NCI-H526 (cell line): ENCODE measurements at places on chromosomes 6 and 20.

DNA sequence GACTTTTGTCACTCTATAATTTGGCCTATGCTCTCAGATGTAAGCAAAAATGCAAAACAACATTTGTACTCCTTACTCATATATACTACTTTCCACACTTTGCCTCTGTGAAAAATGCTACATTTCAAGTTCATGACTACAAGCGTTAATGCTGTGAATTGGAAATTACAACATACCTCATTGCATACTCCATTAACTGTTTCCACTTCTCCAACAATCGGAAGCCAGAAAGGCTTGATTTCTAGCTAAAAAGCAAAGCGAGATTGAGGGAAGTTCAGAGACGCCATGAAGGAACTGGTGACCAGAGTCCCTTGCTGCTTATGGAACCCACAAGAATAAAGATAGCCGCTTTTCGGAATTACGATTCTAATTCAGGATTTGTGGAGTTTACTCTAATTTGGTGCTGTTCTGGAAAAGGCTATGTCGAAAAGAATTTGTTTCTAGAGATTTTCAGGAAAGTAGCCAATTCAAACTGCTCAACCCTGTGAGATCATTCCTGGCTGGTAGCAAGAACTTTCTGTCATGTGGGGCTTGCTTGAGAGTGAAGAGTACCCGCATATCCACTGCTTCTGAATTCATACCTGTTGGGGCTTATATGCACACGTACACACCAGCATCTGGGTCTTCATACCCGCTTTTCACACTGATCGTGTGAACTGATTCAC lies 98.0 kb upstream of the CITED2 start:
- DNase-seq = no peak

- DNase-seq = no peak
Observed at GRCh38 chr6:74899416-74899815, 306.4 kb downstream of the COL12A1 start.

- no peak for DNase-seq
Observed at GRCh38 chr20:50368813-50369224, 141.4 kb upstream of the PTPN1 start.

- no peak for DNase-seq
Observed at GRCh38 chr6:4100655-4101054, 21.7 kb upstream of the FAM217A start.

GRCh38 chr6:22141241-22141745 lies 155.5 kb downstream of the PRL start:
- no peak for DNase-seq

- DNase-seq = no peak
Observed at GRCh38 chr6:10541591-10541990, 20.4 kb downstream of the GCNT2 start.

DNA sequence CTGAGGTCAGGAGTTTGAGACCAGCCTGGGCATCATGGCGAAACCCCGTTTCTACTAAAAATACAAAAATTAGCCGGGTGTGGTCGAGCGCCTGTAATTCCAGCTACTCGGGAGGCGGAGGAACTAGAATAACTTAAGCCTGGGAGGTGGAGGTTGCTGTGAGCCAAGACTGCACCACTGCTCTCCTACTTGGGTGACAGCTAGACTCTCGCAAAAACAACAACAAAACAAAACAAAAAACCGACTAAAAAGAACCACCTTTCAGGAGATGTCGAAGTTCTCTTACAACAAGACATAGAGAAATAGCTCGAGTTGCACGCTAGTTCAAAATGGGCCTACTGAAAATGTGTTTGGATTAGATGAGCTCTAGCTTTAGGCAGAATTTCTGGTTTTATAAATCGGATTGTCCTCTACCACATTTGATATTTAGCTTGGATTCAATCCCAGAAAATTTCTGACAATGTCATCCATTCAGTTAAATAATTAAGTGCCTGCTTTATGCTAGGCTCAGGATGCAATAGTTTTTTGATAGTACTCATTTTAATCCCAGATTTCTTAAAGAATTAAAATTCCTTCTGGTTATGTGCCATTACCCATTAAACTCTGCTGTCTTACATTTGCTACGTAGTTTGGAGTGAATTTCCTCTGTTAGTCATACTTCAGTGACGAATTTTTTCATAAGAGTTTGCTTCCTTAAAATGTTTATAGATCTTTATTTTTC lies 137.5 kb upstream of the SHLD1 start:
- no peak for DNase-seq

DNA sequence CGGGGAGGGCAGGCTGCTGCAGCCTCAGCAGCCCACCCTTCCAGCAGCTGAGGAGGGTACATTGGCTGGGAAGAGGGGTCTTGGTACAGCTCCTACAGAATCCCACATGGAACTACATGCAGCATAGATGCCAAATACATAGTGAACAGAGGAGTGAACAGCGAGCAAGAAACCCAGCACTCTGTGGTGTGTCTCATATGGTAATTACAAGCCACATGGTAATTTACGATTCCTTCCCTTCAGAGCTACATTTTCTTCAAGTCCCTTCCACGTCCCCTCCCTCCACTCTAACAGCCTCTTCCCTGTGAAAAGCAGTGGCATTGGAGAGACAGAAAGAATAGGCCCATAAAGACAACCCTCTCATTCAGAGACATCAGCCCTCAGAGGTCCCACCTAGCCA lies 167.7 kb downstream of the SYNDIG1 start:
- DNase-seq = no peak

GRCh38 chr20:41178495-41178894 lies 41.2 kb downstream of the PLCG1 start:
- no peak for DNase-seq

DNA sequence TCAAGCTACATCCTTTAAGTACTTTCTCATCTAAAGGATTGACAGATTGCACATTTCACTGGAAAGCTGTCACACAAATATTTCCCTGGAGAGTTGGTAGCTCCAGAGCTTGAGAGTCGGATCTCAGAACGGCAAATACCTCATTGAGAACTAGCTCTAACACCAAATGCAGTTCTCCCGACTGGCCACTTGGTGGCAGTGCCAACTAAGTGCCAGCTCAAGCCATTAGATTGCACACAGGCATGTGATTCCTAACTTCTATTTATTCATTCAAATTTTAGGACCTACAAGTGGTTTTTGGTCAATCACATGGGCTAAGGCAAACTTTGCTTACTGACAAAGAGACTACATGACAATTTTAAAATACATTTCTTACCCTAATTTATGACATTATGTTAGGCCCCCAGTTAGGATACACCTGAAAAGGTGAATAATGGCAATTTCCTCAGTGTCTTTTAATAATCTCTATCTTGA lies 7.9 kb upstream of the MCHR2 start:
- peak; percentile 84 for DNase-seq

- peak; percentile 22 for DNase-seq
Observed at GRCh38 chr6:116572162-116572561, 858 bp downstream of the RWDD1 start.

GRCh38 chr6:150470960-150471665 lies 102.3 kb downstream of the IYD start:
- no peak for DNase-seq

DNA sequence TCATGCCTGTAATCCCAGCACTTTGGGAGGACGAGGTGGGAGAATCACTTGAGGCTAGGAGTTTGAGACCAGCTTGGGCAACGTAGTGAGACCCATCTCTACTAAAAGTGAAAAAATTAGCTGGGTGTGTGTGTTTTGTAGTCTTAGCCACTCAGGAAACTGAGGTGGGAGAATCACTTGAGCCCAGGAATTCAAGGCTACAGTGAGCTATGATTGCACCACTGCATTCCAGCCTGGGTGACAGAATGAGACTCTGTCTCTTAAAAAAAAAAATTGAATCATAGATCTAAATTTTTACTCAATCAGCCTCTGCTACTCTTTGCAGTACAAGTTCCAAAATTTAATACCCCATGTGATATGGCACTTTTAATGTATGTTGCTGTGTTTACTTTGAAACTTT lies 121.6 kb downstream of the ARMC2 start:
- DNase-seq = no peak

DNA sequence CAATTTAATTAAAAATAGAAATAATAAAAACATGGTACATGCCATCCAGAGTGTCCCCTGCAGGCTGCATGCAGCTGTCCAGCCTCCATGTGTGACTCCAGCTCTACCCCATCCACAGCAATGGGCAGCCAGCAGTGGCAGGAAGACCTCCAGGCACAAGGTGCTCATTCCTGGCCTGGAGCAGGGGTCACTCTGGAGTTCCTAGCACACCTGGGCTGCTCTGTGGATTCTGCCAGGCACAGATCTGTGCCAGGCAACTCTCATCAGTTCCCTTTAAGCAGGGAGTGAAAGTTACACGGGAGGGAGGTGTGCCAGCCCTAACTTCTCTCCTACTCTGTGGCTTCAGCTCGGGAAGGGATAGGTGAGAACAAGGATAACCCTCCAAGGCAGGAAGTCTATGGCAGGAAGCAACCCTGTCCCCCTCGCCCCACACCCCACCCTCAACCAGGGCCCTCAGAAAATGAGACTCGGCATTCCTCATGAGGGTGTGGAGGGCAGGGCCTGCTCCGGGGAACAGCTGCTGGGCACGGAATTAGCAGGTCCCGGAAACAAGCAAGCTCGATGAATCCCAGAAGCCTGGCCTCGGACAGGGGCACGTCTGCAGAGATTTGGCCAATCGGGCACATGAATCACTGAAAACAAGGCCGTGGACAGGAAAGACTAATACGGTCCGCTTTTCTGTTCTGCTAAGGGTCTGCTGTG lies 10.0 kb downstream of the JPH2 start:
- no peak for DNase-seq

DNA sequence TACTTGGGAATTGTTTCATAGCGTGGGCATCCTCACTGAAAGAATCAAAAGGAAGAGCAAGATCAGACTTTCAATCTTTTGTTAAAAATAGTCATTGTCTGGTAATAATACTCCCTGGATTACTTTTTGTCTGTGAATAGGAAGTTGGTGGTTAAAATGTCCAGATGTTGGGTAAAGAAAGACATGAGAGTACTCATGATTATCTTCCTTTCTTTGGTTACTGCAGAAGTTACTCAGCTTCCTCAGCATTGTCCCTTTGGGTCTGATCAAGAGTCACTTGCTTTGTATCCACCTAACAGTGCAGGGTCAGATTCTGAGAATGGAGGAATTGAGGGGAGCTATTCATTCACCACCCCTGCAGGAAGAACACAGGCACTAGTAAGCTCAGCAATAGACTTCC lies 54.6 kb downstream of the RIN2 start:
- DNase-seq = no peak

- peak; percentile 63 for DNase-seq
Observed at GRCh38 chr6:392441-393390, 1.2 kb downstream of the IRF4 start.

DNA sequence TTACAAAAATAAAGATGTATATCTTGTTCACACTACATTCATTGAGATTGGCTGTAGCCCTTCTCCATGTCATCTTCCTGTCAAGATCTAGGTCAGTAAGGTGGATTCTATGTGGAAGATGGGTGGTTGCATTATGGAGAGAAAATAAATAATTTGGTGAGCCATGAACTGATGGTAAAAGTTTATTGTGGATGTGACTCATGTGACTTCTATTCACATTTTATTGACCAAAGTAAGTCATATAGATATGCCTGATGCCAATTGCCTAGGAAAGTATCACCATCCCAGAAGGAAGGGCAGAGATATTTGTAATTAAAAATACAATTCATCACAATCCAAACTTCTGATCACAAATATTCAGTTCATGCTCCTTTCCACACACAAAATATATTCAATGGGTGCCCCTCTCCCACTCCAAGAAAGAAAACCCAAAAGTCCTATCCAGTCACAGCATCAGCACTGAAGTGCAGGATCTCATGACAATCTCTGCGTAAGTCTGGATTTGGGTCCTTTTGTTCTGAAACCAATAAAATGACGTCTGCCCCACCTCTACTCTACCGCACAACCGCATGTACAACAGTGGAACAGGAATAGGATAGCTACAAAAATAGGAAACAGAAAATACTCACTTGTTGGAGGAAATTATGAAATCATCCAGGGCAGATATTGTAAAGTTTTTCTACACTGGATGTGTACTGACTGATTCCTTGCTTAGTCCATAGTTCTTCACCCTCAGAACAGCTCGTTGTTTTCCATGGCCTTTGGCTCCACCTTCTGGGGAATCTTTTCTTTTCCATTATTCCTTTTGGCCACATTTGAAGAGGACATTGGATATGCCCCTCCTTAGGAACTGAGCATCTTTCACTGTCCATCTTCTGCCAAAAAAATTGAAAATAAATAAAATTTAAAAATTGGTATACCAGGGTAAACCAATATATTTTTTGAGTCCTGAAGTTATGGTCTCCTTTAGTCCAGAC lies 16.1 kb upstream of the SLC17A3 start:
- DNase-seq = peak; percentile 73

- DNase-seq = no peak
Observed at GRCh38 chr20:31355981-31356380, 12.4 kb upstream of the DEFB118 start.

DNA sequence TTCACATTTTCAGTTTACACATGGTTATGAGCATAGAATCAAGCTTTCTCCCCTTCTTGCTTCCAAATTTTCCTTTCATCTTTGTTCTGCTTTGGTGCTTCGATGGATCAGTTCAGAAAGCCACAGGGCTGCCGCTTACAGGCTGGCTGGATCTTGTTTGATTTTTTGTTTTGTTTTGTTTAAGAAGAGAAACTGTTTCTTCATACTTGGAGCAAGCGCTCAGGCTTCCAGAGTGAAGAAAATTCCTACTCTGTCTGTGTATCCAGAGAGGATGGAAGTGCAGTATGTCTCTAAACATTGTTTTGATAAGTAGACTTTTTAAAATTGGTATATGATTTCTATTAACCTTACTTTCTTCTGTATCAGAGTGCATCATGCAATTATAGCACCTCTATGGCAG lies 66.9 kb downstream of the ARID1B start:
- DNase-seq = no peak

GRCh38 chr6:42029062-42029685 lies 21.1 kb upstream of the TAF8 start:
- DNase-seq = no peak

DNA sequence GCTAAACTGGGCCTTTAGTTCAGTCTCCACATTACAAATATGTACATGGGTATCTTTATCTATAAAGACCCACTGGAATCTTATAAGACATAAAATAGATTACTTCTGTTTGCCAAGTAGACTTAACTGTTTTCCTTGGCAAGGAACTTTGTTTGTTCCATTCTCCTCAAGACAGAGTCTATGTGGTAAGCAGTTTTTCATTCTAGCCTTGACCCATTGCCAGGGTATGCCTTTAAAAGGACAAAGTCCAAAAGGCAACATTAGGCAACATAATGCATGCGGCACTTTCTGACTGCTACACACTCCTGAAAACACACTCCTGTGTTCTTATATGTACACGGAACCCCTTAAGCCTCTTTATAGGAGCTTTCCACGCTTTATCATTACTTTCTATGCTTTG lies 20.4 kb downstream of the VNN1 start:
- no peak for DNase-seq

GRCh38 chr6:137230547-137230946 lies 11.4 kb upstream of the IFNGR1 start:
- DNase-seq = no peak

- no peak for DNase-seq
Observed at GRCh38 chr6:5707281-5708045, 299.3 kb downstream of the NRN1 start.

- no peak for DNase-seq
Observed at GRCh38 chr6:17919496-17919895, 67.9 kb downstream of the KIF13A start.

- no peak for DNase-seq
Observed at GRCh38 chr6:401239-401993, 9.9 kb downstream of the IRF4 start.

GRCh38 chr6:150380256-150380655 lies 11.4 kb downstream of the IYD start:
- no peak for DNase-seq

- DNase-seq = no peak
Observed at GRCh38 chr6:138863321-138863720, 67.4 kb downstream of the ECT2L start.

GRCh38 chr6:21349834-21350233 lies 243.7 kb upstream of the SOX4 start:
- no peak for DNase-seq

GRCh38 chr6:14735956-14736486 lies 509.8 kb upstream of the JARID2 start:
- DNase-seq = no peak
